ENCODE measurements at places on chromosomes 16 and 17.

GRCh38 chr17:62652251-62653001 lies 25.0 kb downstream of the MRC2 start:
- DNase-seq = no peak

GRCh38 chr16:65044873-65045272 lies 77.0 kb downstream of the CDH11 start:
- no peak for DNase-seq

DNA sequence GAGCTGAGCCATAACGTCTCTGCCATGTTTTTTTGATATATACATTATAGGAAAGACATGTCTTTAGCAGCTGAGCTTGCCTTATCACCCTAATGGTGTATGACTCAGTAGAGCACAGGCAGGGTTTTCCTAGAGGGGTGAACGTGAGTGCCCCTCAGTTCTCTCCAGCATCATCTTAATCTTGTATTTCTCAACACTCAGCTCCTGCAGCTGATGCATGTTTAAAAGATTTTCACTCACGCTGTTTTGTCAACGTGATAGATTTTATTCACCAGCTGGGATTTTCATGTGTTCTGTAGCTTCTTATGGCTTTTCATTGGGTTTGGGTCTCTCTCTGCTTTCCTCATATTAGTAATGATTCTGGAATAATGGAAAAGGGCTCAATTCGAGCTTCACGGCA lies 186.0 kb upstream of the PMFBP1 start:
- no peak for DNase-seq

- no peak for DNase-seq
Measured at GRCh38 chr17:2719861-2720260, 8.3 kb upstream of the CLUH start.

GRCh38 chr17:12548558-12548957 lies 117.1 kb upstream of the MYOCD start:
- DNase-seq = no peak

GRCh38 chr16:1991948-1992703 lies 2.4 kb downstream of the SYNGR3 start:
- peak; percentile 78 for DNase-seq

GRCh38 chr17:5031365-5032082 lies 3.7 kb downstream of the SLC52A1 start:
- DNase-seq = no peak

DNA sequence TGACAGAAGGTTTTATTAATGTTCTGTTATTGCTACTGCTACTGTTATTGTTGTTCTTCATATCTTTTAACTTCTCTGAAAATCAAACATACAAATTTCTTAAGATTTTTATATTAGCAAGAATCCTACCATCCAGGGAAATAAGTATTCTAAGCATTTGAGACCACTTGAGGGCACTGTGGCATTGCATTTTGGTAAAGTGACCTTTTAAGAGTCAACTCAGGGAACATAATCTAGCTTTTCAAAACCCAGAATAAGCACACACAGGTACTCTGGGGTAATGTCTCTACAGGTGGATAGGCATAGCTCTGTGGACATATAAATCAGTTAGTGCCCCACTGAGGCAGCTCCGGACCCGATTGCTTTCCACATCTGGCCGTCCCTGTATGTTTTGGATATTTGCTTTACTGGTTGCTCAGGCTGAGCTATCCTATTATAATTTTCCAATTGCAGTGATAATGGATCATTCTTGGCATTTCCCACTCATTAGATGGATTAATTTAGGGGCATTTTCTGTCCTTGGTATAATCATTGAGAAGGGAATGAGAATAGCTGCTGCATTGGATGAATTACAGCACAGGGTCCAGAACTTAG lies 1425.1 kb upstream of the CDH8 start:
- peak; percentile 50 for DNase-seq

DNA sequence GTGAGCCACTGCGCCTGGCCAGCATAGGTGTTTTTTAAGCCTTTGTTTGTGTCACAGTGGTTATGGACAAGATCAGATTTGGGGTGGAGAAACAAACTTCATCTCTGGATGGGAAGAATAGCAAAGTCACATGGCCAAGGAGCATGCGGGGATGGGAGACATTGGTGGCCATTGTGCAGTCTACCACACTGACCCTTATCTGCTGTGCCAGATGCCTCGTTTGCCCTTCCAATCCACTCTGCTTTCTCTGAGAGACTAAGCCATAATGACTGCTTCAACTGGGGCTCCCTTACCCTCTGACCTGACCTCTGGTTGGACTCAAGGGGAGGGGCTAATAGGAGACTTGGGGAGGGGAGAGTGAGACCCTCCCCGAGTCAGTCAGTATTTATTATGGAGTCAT lies 166.8 kb downstream of the PRKCB start:
- no peak for DNase-seq

- DNase-seq = no peak
Measured at GRCh38 chr17:2075336-2076086, 20.6 kb downstream of the HIC1 start.

- DNase-seq = peak; percentile 81
Measured at GRCh38 chr17:72465191-72466024, 344.6 kb downstream of the SOX9 start.

DNA sequence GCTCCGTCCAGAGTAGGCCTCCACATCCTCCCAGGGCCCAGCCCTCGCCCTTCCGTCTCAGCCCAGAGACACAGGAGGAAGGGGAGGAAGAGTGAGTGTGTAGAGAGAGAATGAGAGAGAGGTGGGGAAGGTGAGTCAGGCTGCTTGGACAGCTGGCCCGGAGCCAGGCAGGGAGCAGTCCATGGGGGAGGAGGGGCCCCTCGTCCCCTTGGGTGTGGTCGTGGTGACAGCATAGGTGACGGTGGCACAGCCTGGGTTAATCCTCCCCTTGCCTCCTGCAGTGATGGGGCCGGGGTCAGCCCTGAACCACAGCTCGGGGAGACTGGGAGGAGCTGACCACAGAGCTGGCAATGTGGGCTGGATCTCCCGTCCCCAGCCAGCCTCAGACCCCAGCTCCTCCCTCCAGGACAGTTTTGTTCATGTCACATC lies 36.5 kb downstream of the FA2H start:
- DNase-seq = no peak

- no peak for DNase-seq
Measured at GRCh38 chr17:3762922-3763776, 37.8 kb downstream of the ITGAE start.

DNA sequence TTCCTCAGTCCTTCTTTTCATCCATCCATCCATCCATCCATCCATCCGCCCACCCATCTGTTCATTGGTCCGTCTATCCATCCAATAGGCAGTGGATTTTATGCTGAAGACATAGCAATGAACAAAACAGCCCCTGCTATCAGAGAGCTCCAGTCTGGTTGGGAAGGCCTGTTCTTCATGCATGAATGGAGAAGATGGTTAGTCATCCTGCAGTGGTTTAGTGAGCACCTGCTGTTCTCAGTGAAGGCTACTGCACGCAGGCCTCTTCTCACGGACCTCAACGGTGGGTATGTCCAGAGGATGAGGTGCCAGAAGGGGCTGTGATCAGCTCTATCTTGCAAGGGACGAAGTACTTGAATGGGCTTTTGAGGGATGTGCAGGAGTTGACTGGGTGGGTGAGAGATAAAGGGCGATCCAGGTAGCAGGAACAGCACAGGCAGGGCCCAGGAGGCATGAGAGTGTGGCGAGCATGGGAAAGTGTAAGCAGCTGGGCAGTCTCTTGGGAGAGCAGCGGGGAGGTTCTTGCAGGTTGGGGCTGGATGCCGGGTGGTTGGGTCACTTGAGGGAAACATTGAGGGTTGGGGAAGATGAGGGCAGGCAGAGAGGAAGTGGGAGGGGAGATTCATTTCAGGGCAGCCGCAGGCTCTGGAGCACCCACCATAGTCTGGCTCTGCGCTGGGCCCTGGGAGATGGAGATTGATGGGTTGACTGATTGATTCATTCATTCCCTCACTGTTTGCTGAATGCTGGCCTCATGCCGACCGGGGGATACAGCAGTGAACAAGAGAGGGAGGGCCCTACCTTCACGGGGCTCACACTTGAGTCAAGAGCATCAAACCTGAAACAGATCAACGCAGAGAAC lies 115.0 kb upstream of the CIBAR2 start:
- no peak for DNase-seq

DNA sequence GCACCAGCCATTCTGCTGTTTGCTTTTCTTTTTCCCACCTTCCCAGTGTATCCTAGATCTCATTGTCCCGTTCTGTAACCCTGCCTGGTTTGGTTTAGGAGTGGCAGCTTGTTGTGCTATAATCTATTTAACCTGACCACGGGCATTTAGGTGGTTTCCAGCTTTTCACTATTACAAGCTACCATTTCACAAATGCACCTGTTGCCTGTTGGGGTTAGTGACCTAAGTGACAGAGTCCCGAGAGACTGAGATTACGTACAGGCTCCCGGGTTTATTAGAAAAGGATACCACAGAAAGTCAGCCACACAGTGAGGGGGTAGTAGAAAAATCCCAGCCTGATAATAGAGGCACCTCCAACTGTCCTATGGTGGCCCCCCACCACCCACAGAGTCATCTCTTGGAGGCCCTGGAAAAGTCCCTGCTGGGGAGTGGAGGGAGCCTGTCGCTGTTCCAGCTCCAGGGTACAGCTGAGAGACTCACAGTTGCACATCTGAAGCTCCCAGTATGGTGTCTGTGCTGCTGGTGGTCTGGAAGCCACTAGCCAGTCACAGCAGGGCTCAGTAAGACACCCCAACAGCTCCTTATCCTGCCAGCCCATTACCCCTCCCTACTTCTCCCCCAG lies 21.2 kb downstream of the CLEC16A start:
- DNase-seq = no peak

DNA sequence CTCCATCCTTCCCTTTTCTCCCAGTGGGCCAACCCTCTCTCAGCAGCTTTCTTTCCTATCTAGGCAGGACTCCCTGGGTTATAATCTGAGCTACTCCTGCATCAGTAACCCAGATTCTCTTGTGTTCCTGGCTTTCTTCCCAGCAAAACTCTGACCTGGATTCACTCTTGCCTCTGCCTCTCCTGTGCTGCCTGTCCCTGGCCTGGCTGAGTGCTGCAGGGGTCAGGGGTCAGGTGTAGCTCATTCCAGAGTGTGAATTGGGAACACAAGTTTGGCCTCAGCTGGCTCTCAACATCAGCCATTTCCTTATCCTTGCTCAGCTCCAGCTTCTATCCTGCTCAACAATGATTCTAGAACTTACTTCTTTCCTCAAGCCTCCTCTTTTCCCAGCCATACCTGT lies 2.5 kb upstream of the ST6GALNAC2 start:
- no peak for DNase-seq

GRCh38 chr16:48822431-48822830 lies 212.5 kb upstream of the N4BP1 start:
- no peak for DNase-seq
